NCI-H446 (cell line): ENCODE measurements at places on chromosomes 6 and 20.

GRCh38 chr6:103405321-103405720 lies 1454.4 kb downstream of the HACE1 start:
- DNase-seq, result no peak

- no peak for DNase-seq
Measured at GRCh38 chr20:1415667-1416468, 23.0 kb upstream of the FKBP1A start.

DNA sequence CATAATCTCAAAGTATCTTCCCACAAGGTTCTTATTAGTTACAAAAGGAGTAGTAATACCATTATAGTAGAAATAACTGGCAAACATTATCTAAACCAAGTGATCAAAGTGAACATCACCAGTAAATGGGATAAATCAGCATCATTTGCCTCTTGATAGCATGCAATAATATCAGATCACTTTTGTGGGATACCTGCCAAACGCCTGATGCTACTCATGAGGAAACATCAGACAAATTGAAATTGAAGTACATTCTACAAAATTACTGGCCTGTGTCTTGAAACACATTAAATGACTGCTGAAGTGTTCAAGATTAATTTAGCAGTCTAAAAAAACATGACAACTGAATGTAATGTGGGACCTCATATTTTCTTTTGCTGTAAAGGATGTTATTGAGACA lies 208.1 kb downstream of the TINAG start:
- peak; percentile 85 for DNase-seq

- DNase-seq, result peak; percentile 35
Measured at GRCh38 chr6:72622094-72622940, 453 bp downstream of the KCNQ5 start.

DNA sequence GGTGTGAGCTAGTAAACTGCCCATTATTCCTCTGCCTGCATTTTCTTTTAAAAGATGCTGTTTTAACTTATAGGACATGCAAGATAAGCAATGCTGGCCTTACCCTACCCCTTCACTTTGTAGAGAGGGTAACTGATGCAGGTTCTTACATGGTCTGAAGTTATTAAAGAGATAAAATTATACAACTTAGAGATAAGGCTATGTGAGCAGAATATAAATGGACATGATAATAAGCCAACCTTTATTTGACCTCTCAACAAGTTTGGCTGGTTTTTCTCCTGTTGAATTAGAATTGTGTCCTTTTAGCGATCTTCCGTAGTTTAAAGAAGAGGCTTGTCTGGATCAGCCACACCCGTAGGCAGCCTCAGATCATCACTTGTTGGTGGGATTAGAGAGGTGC lies 377.0 kb downstream of the BTBD3 start:
- DNase-seq, result no peak

GRCh38 chr6:35601331-35602132 lies 87.2 kb downstream of the FKBP5 start:
- DNase-seq, result no peak

- no peak for DNase-seq
Measured at GRCh38 chr6:167078745-167079144, 44.2 kb upstream of the CCR6 start.

GRCh38 chr6:113011801-113012200 lies 664.7 kb downstream of the RFPL4B start:
- no peak for DNase-seq

DNA sequence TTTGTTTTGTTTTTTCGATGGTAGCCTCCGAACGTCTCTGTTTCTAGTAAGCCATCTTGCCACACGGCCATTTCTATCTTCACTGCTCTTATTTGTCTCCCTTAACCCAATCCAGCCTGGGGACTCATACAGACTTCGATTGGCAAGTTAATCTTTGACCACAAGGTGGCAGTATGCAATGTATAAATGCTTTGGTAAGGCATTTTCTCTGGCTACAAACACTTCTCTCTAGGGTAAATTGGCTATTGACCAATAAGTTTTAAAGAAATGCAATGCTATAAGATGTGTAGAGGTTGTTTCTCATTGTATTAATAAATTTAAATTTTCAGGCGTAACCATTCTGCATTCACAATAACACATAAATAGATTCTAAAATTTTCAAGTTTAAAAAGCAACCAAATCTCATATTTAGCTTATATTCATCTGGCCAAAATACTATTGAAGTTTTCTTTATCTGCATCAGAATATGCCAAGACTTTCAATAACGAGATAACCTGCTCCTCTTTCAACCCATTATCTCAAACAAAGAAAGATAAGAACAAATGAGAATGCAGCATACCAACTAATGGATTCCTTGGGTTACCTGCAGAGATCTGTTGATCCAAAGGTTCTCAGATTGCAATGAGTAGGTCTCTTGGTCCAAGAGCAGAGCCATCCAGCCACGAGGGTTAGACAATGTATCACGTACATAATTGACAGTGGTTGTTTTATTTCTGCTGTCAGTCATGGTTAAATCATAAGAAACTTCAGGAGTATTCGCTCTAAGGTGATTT lies 231.9 kb downstream of the PKHD1 start:
- peak; percentile 51 for DNase-seq

- no peak for DNase-seq
Measured at GRCh38 chr6:131063028-131063763, at the start of gene EPB41L2. EPB41L2 (minus strand) TSS chr6:131063245; CDS start chr6:130956485, 106,760 bp downstream.

GRCh38 chr6:30752157-30752927 lies 8.0 kb upstream of the IER3 start:
- peak; percentile 88 for DNase-seq

- DNase-seq, result peak; percentile 41
Measured at GRCh38 chr6:95325916-95326315, 251.4 kb upstream of the MANEA start.

GRCh38 chr20:34045294-34045693 lies 51.6 kb downstream of the RALY start:
- DNase-seq, result no peak

GRCh38 chr6:136425793-136426192 lies 124.4 kb downstream of the MAP7 start:
- no peak for DNase-seq

GRCh38 chr6:73169633-73170032 lies 55.7 kb downstream of the KHDC1L start:
- DNase-seq, result no peak

DNA sequence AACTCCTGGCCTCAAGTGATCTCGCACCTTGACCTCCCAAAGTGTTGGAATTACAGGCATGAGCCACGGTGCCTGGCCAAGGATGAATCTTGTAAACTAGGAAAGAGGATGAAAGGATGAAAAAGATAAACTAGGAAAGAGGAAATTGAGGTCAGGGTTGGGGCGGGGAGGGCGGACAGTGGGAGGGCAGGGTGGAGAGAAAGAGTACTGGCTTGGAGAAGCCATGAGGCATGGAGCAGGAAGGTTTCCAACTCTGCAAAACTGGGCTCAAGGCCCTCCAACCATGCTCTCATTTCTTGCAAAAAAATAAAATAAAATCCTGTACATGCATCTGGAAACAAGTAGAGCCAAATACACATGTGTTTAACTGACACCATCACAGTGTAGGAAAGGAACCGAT lies 256.6 kb upstream of the SGK1 start:
- DNase-seq, result no peak

GRCh38 chr20:19758501-19759331 lies 658 bp downstream of the RIN2 start:
- DNase-seq, result no peak
